NCI-H1694 (cell line): ENCODE measurements at places on chromosomes 12 and 14.

DNA sequence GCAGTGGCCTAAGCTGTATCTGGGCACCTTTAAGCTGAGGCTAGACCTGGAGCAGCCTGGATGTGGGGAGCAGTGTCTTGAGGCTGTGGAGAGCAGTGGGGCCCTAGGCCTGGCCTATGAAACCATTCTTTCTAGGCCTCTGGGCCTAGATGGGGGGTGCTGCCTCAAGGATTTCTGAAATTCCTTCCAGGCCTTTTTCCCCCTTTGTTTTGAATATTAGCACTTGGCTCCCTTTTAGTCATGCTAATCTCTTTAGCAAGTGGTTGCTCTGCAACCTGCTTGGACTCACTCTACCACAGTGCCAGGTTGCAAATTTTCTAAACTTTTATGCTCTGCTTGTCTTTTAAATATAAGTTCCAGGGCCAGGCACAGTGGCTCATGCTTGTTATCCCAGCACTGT is 41.6 kb upstream of the RFX4 start:
- DNase-seq, result no peak

GRCh38 chr14:24156840-24157239 is 4.2 kb upstream of the IRF9 start:
- no peak for DNase-seq

DNA sequence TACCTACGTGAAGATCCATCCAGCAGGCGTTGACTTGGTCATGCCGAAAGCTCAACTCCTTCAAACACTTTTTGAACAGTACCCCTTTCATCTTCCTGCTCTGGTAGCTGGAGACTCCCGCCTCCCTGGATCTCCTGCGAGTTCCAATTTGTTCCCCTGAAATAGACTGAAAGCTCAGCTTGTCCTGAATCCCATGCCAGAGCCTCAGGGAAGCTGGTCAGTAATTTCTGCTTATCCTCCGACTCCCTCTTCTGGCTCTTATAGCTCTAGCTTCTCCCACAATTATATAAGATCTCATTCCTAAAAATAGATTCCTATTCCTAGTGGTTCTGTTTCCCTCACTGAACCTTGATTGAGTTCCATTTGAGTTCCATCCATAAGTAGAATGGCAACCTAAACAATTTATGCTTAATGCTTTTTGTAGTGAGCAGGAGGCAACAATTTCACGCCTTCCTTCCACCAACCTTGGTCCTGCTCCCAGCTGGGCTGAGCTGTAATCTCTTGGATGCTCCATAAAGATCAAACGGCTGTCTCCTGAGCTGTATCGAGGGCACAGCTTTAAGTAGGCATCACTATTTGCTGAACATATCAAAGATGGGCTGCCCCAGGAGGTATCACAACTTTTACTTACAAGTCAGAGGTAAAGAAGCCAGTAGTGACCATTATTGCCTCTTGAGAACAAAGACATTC is 8.0 kb upstream of the TMEM132C start:
- DNase-seq, result no peak

- no peak for DNase-seq
Observed at GRCh38 chr12:12443431-12443878, 86.6 kb downstream of the BORCS5 start.

DNA sequence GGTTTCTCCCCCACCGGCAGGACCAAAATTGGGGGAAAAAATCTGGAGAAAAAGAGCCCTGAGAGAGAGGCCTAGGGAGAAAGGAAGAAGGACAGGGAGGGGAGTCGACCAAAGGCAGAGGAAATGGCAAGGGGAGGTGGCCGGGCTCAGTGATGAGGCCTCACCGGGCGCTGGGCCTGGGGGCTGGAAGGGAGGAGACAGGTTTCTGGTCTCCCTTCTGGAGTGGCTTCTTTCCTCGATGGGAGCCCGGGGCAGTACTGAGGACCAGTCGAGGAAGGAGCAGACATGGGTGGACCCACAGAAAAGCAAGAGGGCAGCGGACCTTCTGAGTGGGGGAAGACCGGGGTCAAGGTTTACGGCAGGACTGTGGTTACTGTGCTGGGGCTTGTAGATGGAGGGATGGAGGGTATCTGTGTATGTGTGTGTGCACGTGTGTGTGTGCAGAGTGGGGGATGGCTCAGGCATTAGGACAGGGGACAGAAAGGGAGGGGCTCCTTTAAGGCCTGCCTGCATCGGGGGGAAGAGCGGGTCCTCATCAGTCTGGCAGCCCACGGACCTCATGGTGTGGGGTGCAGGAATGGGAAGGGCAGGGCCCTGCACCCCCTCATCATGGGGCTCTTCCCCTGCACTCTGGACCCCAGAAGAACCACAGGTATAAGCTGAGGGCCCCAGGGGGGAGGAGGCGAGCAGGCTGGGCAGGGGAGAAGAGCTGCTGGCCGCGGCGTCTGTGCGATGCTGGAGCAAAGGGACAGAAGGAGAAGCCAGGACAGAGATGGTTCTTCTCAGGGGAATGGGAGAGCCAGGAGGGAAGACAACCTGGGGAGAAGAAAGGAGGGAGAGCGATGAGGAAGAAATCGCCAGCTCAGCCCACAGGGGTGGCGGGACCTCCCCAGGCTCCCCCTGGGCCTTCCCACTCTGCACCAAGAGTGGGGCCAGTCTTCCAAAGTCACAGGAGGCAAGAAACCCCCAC is 15.1 kb upstream of the RPLP0 start:
- DNase-seq, result no peak

DNA sequence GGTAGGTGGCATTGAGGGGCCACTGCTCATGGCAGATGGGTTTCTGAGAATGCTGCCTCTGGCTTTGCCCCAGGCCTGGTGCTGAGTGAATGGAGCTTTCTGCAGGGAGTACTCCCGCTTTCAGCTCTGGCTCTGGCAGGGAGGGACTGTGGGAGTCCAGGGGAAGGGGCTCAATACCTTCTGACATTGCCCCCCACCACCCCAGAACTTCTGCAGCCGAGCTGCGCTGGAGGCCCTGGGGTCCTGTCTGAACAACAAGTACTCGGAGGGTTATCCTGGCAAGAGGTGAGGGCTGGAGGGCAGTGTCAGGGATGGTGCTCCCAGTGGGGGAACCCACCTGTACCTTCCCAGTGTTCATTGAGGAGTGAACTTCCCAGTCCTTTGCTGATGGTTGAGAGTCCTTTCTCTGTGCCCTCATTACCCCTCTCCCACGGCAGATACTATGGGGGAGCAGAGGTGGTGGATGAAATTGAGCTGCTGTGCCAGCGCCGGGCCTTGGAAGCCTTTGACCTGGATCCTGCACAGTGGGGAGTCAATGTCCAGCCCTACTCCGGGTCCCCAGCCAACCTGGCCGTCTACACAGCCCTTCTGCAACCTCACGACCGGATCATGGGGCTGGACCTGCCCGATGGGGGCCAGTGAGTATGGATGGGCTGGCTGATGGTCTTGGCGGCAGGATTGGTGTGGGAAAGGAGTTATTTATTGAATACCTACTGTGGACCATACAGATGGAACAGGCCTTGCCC is 1.9 kb downstream of the SHMT2 start:
- DNase-seq, result no peak

DNA sequence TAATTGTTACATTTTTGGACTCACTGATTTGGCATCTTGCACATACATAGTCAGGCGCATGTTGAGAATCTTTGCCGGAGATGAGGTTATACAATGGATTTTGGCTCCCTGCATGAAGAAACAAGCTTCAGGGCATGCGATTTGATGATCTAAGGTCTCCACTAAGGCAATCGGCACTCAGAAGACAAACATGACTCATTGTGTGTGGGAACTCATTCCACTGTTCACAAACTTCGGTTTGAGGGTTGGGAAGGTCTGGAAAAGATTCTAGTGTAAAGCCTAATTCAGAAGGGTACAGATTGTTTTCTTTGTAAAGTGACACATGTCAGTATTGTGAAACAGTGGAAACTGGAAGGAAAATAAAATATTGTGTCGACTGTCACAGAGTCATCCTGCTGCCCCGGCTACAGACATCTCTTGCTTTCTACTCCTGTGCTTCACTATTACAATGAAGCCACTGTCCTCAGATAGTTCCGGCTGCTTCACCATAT is 192.6 kb upstream of the HMGA2 start:
- no peak for DNase-seq

- no peak for DNase-seq
Observed at GRCh38 chr14:42927313-42927712, 1320.6 kb downstream of the LRFN5 start.

GRCh38 chr12:27901959-27902358 is 70.6 kb downstream of the PTHLH start:
- DNase-seq, result no peak

DNA sequence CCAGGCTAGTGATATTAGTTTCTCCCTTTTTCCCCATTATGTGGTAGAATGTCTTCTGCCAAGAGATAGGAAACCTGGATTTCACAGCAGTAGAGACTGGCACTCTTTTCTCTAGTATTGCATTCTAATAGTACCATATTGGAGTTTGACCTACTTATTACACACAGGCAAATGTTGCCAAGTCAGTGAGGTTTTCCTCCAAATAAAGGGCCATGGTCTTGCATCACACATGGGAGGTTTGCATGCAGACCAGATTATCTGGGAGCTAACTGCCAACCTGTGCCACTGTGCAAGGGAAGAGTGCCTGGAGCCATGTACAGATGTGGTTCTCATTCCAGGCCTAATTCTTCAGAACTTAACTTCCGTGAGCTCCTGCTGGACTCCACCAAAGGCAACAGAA is 113.3 kb downstream of the ANO6 start:
- no peak for DNase-seq

GRCh38 chr12:113044516-113044915 is 12.0 kb upstream of the DTX1 start:
- no peak for DNase-seq

- DNase-seq, result no peak
Observed at GRCh38 chr12:63766498-63766897, 13.2 kb upstream of the RXYLT1 start.

- DNase-seq, result no peak
Observed at GRCh38 chr14:66650491-66650911, 142.6 kb downstream of the GPHN start.

- no peak for DNase-seq
Observed at GRCh38 chr12:132492522-132492921, 2.6 kb downstream of the FBRSL1 start.

DNA sequence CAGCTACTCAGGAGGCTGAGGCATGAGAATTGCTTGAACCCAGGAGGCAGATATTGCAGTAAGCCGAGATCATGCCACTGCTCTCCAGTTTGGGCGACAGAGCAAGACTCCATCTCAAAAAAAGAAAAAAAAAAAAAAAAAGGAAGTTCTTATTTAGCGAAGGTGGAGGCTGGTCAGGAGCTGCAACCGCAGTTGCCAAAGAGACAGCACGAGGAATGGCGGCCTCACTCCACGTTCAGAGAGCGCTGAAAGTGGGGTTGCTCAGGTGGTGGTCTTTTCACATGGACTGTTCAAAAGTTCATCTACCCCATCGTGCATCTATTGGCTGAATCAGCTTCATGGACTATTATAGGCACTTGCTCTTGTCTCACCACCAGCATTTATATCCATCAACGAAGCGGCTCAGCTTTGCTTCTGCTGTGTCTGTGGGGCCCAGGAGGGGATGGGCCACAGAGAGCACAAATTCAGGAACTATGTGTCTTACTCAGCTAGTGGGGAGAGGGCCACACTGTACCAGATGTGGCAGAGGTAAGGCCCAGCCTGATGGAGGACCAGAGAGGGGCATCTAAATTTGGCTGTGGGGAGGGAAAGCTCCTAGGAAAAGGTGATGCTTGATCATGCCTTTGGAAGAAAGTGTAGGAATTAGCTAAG is 27.3 kb downstream of the SLC25A47 start:
- DNase-seq, result no peak

- no peak for DNase-seq
Observed at GRCh38 chr12:115998119-115998633, 279.3 kb downstream of the MED13L start.
